CD4-positive, alpha-beta memory T cell (primary cell): ENCODE measurements at places on chromosomes 1 and 21.
A peak's percentile ranks its signal among the peaks of the same experiment; 100 is the strongest.

GRCh38 chr1:174606471-174606870 is 158.7 kb downstream of the GPR52 start:
- DNase-seq, result no peak

GRCh38 chr1:240136402-240136801 is 44.7 kb downstream of the FMN2 start:
- DNase-seq, result no peak

DNA sequence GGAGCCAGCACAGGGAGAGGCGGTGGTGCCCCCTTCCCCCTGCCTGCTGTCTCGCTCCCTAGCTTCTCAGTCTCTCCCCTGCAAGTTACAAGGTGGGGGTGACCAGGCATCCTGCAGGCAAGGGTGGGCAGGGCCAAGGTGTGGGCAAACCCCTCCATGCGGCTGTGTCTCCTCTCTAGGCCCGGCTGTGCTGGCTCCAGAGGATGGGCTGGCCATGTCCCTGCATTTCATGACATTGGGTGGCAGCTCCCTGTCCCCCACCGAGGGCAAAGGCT is 14.6 kb downstream of the NTRK1 start:
- no peak for DNase-seq

GRCh38 chr1:7784492-7785071 is 491 bp downstream of the PER3 start:
- DNase-seq, result peak; percentile 43

- peak; percentile 49 for DNase-seq
These were observed 19.1 kb downstream of the NME7 start for GRCh38 chr1:169348383-169349036.
